ENCODE measurements at places on chromosomes 12 and 14.

- no peak for DNase-seq
These were observed 34.0 kb downstream of the GRIN2B start for GRCh38 chr12:13947276-13947946.

GRCh38 chr12:65532764-65533163 lies 254.3 kb downstream of the MSRB3 start:
- no peak for DNase-seq

DNA sequence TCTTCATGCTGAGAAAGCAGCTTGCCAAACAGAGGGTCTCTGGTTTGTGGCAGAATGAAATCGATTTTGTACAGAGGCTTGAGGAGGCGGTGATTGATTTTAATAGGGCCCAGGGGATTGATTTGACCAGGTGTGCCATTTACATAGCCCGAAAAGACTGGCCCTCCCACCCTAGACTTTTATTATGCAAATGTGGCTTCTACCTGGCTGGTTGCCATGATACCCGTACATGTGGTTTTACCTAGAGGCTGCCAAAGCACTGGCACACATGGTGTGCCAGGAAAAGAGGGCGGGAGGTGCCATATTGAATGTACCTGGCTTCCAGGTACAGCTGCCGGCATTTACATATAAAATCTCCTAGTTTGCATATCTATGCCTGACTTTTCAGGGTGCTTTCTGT lies 18.0 kb upstream of the GUCY2C start:
- DNase-seq = no peak

DNA sequence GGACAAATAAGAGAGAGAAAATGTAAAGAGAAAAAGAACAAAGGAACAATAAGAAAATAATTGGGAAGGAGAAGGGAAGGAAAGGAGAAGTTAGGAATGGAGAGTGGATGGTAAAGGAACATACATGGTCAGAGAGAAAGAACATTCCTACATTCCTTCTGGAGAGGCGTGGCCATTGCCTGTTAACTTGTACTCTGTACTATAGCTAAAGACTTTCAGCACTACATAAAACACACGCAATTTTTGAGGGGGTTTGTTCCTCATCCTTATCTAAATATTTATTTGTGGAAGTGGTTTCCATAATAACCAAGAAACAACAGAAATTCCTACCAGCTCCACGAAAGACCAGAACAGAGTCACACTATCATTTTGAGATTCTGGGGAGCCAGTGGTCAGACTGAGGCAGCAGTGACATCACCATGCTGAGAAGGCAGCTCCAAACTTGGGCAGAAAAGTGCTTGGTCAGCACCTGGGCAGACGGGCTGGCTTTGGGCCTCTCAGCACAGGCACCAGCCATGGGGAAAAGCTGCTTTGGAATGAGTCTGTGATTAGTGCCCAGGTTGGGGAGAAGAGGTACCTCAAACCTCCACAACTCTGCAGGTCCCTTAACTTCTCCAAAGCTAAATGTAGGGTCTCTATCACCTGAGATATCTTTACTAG lies 125.9 kb upstream of the NTF3 start:
- no peak for DNase-seq

GRCh38 chr12:117005417-117006046 lies 93.7 kb downstream of the TESC start:
- DNase-seq = no peak

DNA sequence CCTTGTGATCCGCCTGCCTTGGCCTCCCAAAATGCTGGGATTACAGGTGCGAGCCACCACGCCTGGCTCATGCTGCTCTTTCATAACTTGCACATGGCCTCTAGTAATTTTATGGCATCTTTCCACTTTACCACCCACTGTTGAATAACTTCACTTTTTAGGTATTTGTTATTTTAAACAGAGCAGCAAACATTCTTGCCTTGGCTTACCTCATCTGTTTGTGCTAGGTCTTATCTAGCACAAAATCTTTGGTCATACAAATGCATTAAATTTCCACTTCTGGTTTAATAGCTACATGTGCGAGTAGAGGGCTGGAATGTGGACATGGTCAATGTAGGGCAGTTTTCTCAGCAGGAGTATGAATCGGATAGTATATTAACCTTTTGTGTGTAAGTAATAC lies 38.8 kb upstream of the ATF7IP start:
- DNase-seq = no peak

- DNase-seq = no peak
These were observed 131.4 kb upstream of the CNTN1 start for GRCh38 chr12:40560848-40561247.

DNA sequence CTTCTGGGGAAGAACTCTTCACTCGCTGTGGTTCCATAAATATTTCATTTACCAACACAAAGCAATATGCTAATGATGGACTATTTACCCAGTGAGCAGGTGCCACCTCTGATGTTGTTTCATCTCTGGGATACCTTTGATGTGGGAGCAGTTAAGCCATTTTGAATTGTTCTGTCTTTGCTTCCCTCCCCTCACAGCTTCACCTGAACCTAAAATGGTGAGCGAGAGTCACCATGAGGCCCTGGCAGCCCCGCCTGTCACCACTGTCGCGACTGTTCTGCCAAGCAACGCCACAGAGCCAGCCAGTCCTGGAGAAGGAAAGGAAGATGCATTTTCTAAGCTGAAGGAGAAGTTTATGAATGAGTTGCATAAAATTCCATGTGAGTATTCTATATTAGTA lies 352.7 kb downstream of the SYT1 start:
- DNase-seq = no peak

DNA sequence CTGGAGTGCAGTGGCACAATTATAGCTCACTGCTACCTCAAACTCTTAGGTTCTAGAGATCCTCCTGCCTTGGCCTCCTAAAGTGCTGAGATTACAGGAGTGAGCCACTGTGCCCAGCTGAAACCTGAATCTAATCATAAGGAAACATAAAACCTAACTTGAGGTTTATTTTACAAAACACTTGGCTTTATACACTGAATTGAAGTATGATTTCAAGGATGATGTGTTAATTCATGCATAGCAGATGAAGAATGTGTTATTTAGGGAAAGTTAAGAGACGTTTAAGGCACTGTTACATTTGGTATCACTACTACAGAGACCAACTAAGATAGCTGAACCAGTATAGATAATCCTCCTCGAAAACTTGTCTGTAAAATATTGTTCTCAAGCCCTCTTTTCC lies 6.4 kb downstream of the DICER1 start:
- DNase-seq = no peak

DNA sequence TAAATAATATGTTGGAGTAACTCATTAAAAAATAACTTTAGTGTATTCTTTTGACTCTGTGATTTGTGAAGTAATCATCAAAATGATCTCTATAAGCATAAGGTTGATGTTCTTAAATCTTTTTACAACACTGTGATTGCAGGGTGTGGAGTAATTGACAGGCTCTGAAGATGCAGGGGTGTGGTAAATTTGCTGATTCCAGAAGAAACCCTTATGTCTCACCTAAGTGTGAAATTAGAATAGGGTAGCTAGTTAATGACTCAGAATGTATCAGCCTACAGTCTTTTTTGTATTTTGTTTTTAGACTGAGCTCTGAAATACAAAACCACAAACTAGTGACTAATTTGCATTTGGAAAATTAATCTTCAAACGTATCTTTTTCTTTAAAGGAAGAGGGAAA lies 5.9 kb downstream of the PRPF39 start:
- peak; percentile 26 for DNase-seq

Measured in activated CD4-positive, alpha-beta T cell treated with anti-CD3 and anti-CD28 coated beads for 24 hours (primary cell).